Heart left ventricle (tissue), 16 donors: ENCODE measurements at places on chromosomes 4 and X. TPM values are rescaled to one million over a fixed set of nuclear protein-coding genes. Genes with fewer than 3 reads are reported as not detected.

The PABPC5 gene
- 0.40 TPM for total RNA-seq

The AFM gene
- total RNA-seq, result not detected

DNA sequence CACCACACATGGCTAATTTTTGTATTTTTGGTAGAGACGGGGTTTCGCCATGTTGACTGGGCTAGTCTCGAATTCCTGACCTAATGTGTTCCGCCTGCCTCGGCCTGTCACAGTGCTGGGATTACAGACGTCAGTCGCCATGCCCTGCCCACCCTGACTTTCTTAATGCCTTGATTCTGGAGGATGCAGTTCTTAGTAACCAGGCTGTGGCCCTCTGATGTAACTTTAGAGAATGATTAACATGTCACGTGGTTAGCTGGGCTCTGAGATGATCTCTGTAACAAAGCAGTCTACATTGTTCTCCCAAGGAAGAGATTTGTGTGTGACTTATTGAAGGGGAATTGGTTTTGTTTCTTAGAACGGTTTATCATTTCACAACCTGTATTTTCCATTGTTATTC lies 30.6 kb downstream of the ANK2 start:
- no peak for DNase-seq

DNA sequence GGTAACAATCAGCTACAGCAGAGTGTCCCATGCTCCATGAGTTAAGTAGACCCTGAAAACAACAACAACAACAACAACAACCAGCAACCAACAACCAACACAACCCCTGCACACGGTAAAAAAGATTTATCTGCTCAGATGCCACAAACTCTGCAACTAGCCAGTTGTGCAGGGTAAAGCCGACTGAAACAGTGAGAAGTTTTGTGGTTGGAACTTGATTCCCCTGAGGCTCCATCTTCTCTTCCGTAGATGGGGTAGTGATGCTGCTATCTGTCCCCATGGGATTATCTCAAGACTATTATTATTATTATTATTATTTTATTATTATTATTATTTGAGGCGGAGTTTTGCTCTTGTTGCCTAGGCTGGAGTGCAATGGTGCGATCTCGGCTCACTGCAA lies 50.6 kb upstream of the RAPGEF2 start:
- DNase-seq, result no peak

DNA sequence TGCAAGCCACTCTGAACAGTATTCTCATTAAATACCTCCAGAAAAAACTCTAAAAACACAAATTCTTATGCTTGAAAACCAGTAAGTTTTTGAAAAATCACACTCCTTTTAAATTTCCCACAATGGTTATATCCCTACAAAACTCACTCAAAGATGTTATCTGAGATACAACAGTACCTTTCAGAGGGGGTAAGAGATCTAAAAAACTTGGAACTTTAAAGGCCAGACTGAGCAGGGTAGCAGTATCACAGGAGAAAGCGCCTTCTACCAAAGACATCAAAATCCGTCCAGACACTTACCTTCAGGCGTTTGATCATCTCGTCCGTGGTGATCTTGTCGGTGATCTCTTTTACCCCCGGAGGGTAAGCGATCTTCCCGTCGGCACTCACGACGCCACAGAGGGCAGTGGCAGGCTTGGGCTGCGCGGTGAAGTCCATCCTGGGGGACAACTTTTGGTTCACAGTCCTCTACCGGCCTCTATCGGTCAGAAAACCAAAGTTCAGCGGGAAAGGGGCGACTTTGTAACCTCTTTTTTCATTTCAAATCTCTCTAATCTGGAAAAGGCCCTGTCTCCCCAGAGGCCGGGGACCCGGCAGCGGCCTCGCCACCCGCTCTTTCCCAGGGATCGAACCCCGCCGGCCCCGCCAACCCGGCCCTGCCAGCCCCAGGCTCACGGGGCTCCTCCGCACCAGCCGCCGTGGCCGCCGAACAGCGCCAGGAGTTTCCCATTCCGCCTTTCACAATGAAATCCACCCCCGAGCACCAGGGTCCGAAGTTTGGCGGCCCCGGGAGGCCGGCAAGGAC lies 1.4 kb downstream of the PDS5A start:
- DNase-seq, result peak; percentile 76

GRCh38 chr4:53174823-53175222 lies 191.0 kb downstream of the SCFD2 start:
- no peak for DNase-seq

DNA sequence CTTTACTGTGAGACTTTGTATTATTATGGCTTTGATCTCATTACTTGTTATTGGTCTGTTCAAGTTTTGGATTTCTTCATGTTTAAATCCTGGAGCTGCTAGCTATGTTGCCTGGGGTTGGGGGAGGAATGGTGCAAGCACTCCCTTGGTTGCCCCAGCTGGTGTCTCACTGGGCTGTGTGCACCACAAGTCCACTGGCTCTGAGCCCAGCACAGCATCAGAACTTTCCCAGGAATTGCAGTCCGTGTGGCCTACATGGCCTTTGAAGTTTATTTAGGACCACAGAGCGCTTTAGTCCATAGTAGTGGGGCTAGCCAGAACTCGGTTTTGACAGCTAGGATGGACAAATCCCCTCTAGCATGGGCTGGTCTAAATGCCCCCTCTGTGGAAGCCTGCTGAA lies 278.8 kb upstream of the RPS6KA3 start:
- DNase-seq, result no peak

DNA sequence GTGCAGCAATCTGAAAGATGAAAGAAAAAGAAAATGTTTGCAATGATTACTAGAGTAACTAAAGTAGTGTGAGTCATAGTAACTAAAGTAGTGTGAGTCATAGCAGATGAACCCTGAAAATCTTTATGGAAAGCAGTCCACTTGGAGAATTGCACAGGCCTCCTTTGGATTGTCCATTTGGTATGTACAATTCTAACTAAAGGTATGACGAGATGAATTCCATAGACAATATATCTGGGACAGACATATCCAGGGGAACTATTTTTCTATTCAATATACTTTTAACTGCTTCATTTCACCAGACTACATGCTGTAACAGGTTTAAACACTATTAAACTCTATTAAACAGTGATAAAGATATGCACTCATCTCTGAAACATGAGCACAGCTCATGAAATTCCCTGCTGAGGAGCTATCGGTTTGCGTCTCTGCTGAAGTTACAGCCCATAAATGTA lies 798.7 kb downstream of the PCDH7 start:
- DNase-seq, result no peak
